ENCODE measurements at places on chromosomes 4 and X.

DNA sequence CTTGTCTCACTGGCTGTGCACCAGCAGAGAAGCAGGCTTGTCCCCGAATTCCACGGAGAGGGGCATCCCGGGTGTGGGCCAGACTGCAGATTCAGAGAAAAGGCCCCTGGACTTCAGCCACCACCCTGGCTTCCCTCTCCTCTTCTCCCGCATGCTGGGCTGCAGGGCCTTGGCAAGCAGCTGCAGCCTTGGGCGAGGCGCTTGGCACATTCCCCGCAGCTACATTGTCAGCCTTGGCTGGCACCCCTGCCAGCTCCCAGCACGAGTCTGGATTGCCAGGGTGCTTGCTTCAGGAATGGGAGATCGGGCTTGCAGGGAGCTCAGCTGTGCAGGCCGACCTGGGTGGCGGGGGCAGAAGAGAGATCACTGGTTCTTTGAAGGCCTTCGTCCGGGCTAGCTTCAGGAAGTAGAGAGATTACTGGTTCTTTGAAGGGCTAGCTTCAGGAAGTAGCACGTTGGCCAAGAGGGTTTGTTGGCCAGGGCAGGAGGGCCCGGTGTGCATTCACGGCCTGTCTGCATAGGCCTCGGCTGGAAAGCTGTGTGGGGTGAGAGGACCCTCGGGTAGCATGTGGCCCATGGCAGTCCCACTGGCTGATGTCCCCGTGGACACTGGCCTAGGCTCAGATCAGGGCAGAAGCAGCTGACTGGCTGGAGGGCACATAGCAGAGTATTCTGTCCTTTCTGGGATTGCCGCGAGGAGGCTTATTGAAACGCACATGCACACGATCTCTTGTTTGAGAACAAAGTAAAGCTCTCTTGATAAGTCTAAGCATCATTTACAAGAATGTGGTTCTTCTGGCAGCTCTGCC is 2.7 kb downstream of the ABCD1 start:
- DNase-seq: peak; percentile 50

- no peak for DNase-seq
These were observed 81.0 kb upstream of the STIM2 start for GRCh38 chr4:26779674-26780073.

DNA sequence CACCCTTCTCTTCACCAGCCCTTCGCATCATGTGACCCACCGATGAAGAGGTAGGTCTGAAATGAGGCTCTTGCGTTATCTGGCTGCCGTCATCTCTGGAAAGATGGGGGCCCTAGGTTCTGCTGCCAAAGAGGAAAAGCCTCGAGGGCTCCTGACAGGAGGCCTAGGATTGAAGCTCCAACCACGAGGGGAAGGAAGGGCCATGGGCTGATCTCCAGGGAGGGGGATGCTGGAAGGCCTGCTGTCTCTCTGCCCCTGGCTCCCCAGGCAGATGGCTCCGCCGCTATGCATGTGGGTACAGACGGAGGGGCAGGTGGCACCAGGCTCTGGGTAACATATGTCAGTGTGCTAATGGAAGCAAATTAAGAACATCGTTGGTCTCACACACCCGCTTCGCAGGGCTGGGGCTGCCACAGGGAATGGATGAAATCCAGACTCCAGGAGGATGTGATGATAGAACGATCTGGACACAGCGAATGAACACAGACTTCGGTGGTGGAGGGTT is 44.9 kb downstream of the AFAP1 start:
- no peak for DNase-seq

- no peak for DNase-seq
These were observed 71.6 kb upstream of the TEX13D start for GRCh38 chrX:124260845-124261244.

DNA sequence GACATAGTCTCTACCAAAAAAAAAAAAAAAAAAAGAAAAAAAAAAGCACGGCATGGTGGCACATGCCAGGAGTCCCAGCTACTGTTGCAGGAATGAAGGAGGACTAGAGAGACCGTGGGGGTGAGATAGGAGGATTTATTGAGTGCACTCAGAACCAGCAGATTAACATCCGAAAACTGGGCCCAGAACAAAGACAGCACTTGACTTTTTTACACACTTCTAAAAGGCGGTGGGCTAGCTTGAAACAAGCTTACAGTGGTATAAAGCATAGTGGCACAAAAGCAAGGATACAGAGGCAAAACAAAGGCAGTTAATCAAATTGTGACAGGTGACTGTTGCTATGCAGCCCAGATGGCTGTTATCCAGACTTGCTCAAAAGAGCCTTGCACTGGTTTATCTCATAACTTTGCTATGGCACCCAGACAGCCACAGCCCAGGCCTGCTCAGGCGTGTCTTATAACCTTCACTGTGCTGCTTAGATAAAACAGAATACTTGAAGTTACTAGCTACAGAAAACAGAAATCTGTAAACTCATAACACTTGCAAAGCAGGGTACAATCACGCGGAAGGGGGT is 9.9 kb upstream of the PI4K2B start:
- DNase-seq: no peak

- no peak for DNase-seq
These were observed 353 bp upstream of the SMIM10 start for GRCh38 chrX:134990475-134990800.

DNA sequence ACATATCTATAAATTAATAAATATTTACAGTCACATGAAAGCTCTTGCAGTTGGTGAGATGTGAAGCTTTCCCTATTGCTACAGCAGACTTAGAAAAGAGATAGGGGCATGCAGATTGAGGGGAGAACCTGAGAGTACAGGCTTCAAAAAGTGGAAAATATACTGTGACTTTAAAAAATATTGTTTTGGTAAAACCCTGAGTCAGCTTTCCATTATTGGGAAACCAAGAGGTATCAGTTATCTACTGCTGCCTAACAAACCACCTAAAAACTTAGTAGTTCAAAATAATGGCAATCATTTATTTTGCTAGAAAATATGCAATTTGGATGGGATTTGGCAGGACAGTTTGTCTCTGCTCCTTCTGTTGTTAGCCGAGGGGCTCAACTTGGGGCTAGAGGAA is 38.3 kb downstream of the LANCL3 start:
- no peak for DNase-seq

- no peak for DNase-seq
These were observed 17.1 kb upstream of the CD40LG start for GRCh38 chrX:136630881-136631280.

GRCh38 chr4:137420901-137421396 is 111.3 kb downstream of the PCDH18 start:
- no peak for DNase-seq

DNA sequence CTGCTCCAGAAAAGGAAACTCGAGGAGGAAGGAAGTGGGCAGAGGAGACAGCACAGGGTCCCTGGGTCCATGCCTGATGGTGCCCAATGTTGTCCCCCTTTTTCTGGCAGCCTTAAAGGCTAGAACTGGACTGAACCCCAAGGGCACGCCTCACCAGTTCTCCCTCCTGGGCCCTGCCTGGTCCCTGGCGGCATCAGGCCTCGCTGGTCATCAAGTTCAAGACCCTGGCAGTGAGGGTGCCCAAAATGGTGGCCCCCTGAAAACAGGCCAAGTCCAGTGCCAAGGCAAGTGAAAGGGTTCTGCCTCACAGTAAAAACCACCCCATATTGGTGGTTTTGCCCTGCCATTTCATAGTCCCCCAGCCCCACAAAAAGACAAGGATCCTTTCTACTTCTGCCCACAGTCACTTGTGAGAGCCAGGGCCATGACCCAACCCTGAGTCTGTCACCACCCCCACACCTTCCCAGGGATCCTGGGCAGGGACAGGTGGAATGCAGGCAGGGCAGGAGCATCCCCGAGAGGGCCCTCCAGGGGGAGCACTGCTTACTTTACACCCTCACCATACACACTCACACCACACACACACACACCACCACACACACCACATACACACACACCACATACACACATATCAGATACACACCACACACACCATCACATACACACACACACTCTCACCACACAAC is 107.6 kb downstream of the DCTD start:
- no peak for DNase-seq

- no peak for DNase-seq
These were observed 1118.2 kb downstream of the ARAP2 start for GRCh38 chr4:35125995-35126712.

DNA sequence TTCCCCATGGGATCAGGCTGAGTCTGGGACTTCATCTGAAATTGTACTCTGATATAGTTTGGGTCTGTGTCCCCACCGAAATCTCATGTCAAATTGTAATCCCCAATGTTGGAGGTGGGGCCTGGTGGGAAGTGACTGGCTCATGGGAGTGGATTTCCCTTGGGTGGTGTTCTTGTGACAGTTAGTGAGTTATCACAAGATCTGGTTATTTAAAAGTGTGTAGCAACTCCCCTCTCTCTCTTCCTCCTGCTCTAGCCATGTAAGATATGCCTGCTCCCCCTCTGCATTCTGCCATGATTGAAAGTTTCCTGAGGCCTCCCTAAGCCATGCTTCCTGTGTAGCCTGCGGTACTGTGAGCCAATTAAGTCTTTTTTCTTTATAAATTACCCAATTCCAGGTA is 61.0 kb downstream of the RASGEF1B start:
- no peak for DNase-seq

GRCh38 chrX:154008521-154008920 is 11.2 kb downstream of the IRAK1 start:
- DNase-seq: no peak

DNA sequence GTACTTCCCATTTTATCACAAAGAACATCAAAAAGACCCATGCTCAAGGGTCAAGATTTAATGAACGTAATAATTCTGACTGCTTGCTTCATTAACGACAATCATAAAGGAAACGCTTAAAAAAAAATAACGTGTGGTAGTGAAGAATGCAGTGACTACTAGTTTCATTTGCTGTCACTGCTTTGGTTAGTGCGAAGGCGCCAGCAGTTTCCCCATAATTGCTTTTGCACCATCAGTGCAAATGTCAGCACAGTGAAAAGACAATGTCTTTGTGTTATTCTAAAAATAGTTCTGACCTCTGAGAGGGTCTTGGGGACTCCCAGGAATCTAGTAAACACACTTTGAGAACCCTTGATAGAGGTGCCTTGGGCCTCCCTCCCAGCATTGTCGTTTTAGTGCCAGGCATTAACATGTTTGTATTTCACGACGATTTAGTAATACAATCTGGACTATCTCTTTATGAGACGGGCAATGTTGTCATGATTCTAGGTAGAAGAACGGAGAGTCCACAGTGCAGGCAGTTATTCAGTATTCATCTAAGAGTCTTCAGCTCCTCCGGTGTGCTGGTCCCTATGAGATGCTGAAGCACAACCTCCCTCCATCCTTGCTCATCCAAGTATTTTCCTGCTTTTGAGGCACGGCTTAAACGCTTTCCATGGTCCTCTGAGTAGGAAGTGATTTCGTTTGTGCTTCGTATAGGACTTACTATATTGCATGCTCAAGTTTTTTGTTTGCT is 71.0 kb downstream of the AFF1 start:
- no peak for DNase-seq
